Immature natural killer cell (primary cell): ENCODE measurements at places on chromosomes 5 and 9. TPM values are rescaled to one million over a fixed set of nuclear protein-coding genes. Genes with fewer than 3 reads are reported as not detected.

The ZBED3 gene
- polyA plus RNA-seq = 1.5 TPM

The PSIP1 gene
- polyA plus RNA-seq = 26.7 TPM

The SLC6A19 gene
- polyA plus RNA-seq = not detected

The PCA3 gene
- polyA plus RNA-seq = not detected

The RASEF gene
- not detected for polyA plus RNA-seq

The MLANA gene
- 0.27 TPM for polyA plus RNA-seq

The GDNF gene
- not detected for polyA plus RNA-seq

The PCDHGA8 gene
- polyA plus RNA-seq = not detected

The N4BP3 gene
- polyA plus RNA-seq = 0.10 TPM

The GNA14 gene
- not detected for polyA plus RNA-seq

The SLCO6A1 gene
- polyA plus RNA-seq = not detected

The PCDHB14 gene
- polyA plus RNA-seq = not detected

The DMRT3 gene
- not detected for polyA plus RNA-seq

The RLN2 gene
- 6.9 TPM for polyA plus RNA-seq

The ADAMTS6 gene
- not detected for polyA plus RNA-seq

The COL23A1 gene
- polyA plus RNA-seq = 0.78 TPM

The BAG1 gene
- 137 TPM for polyA plus RNA-seq

The TERT gene
- not detected for polyA plus RNA-seq

The TRIM14 gene
- polyA plus RNA-seq = 35.9 TPM

The SPINK4 gene
- polyA plus RNA-seq = not detected

The ATP10B gene
- polyA plus RNA-seq = not detected

The TMOD1 gene
- polyA plus RNA-seq = 4.8 TPM

The DNAJC25 gene
- polyA plus RNA-seq = 2.6 TPM

The HAVCR2 gene
- 101 TPM for polyA plus RNA-seq

The ENTPD2 gene
- polyA plus RNA-seq = not detected

The PGM5 gene
- polyA plus RNA-seq = not detected

The KCNV2 gene
- polyA plus RNA-seq = not detected

The PPP3R2 gene
- not detected for polyA plus RNA-seq

The RPS14 gene
- 6,011 TPM for polyA plus RNA-seq

The CA9 gene
- not detected for polyA plus RNA-seq

The FBLL1 gene
- polyA plus RNA-seq = not detected

The JMY gene
- 4.3 TPM for polyA plus RNA-seq

The CAMK2A gene
- polyA plus RNA-seq = not detected

The PCDHGA5 gene
- not detected for polyA plus RNA-seq
